ENCODE measurements at places on chromosomes 3 and 15. TPM values are rescaled to one million over a fixed set of nuclear protein-coding genes. Genes with fewer than 3 reads are reported as not detected.

FEZF2 gene
- total RNA-seq = 0.49 TPM

RSRC1 gene
- 93.9 TPM for total RNA-seq

DNA sequence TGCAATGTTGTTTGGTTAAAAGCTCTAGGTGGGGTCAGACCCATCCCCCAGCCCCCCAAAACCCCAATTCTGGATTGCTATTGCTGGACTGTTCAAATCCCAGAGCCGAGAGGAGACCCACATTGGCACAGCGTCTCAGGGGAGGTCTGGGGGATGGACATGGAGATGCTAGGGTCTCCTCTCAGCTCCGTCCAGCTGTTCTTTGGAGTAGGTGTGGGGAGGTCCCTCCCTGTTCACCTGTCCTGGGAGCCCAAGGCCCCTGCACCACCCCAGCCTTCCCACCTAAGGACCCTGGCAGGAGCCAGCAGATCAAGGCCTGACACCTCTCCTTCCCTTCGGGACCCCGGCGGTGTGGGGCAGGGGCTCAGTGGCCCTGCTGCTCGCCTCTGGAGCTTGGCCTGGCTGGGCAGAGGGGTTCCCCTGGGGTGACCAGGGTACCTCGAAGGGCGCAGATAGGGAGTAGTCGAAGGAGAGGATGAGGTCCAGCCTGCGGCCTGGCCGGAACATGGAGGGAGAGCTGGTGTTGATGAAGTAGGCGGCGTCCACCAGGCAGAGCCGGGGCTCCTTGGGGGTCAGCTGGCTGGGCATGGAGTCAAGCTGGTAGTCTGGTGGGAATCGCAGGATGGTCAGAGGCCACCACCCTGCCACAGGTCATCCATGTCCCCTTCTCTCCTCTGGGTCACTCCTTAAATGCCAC lies 23.9 kb downstream of the PLA2G4D start:
- DNase-seq = no peak

GRCh38 chr3:174243171-174243570 lies 616.0 kb upstream of the NAALADL2 start:
- no peak for DNase-seq

DNA sequence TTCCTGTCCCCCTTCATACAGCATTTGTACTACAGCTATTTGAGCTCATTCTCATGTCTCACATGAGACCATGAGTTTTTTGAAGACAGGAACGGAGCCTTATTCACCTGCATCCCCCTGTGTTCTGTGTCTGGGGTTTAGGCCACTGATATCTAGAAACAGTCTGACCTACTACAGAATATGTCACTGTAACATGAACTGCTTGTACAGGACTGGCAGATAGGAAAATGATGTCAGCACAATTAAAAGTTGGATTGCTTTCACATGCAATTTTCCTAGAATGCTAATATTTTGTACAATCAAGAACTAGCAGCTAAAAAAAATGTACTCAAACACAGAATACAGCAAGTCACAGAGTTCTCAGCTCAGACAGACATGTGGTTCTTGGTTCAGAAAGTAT lies 90.8 kb upstream of the FGF12 start:
- DNase-seq = no peak

DNA sequence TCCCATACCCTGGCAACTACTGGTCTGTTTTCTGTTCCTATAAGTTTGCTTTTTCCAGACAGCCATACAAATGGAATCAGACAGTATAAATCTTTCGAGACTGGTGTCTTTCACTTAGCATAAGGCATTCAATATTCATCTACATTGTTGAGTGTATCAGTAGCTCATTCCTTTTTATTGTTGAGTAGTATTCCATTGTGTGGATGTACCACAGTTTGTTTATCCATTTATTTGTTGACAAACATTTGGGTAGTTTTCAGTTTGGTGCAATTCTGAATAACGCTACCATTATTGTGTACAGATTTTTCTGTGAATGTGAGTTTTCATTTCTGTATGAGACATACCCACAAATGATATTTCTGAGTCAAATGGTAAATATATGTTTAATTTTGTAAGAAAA lies 35.4 kb downstream of the LARP6 start:
- DNase-seq = no peak

DNA sequence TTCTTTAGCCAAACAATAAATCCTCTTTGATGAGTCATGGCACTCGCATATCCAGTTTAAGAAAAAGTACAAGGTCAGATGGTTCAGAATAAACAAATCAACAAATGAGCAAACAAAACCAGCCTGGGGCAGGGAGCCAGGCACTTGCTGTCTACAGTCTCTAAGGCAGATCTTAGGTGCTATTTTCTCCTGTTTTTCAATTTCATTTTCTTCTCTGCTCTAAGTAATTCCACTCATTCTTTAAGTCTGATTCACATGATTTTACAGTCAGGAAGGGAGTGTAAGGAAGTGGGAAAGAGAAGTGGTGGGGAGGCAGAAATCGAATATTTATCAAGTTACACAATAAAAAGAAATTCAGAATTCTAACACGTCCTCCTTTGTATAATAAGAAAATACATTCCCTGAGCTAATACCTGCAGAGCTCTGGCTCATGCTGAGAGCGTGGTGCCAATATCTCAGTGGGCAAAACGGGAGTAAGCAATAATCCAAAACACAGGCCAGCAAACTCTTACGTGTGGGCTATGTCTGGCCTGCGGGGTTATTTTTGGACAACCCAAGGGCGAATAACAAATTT lies 298.6 kb downstream of the ADAMTS17 start:
- DNase-seq = no peak

DNA sequence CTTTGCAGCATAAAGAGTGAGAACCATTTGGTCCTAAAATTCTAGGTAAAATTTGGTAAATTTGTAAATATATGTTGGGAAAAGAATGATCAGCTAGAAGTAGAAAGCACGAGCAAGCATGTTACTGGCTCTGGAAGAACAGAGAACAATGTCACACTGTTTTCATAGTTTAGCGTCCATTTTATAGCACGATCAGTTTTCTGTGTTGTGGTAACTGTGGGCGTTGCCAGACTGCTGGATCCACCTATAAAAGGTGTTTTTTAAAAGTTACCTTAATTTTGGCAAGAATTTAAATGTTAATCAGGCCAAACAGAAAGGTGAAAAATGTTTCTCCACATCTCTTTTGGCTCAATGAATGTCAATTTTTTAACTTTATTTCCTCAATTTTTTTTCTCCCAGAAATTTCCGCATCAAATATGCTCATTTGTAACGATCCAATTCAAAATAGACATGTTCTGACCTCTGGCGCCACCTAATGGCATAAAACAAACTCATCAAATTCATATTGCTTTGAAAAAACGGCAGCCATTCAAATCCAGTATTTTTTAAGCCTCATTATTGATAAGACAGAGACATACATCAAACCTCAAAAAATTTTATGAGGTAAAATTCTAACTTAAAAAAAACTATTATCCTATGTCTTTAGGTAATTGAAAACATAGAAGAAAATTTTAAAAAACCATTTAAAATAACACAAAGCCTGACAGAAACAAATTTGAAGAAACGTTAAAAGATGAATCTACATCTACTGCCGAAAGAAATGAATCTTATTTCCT lies 5.5 kb upstream of the GP5 start:
- DNase-seq = no peak

DNA sequence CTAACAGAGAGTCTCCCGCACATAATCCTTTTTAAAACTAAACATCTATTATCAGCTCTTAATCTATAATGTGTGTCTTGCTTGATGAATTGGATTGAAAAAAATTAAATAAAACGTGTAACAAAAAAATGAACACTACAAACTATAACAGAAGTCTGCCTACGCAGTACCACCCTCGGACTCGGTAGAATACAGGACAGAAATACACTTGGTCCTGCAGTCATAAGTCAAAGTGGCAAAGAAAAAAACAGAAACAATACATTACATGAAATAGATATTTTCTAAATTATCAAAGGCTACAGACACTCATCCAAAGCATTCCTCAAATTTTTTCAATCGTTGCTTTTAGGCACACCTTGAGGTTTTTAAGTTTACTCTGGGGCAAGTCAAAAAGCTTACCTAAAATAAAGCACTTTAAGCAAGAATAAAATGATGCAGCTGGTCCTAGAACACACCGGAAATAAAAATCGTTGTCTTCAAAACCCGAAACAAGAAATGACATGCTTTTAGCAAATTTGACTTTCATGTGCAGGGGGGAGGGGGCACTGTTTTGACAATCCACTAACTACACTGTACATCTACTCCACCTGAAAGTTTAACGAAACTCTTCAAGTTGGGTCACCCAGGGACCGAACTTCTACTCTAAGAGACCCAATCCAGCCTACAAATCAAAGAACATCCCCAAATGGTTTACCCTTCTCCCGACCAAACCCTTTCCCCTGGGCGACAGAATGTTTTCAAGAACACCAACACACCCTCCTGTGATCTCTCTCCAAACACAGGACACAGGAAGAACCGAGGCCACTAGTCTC lies 1.3 kb downstream of the ADAM10 start:
- DNase-seq = no peak

DNA sequence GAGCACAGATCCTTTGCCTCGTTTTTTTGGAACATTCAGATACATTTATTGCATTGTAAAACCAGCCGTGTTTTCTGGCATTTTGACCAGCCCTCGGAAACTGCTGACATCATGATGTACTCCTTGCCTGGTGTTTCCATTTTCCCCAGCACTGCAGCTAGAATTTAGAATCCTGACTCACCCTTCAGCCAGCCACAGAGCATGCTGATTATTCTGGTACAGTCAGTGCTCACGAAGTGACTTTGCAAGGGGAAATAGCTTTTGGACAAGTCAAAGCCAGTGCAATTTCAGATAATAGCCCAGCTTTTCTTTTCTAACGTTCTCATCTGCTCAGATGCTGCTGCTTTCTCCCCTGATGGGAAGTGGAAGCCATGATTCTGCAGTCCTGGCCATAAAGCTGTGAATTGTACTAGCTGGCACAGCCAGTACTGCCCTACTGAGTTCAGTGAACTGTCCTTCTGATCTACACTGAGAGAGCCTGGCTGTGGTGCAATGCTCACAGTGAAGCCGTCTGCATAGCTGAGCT lies 12.1 kb upstream of the CNBP start:
- DNase-seq = no peak

Measured in glutamatergic neuron (in vitro differentiated cells).